Fibroblast of gingiva (primary cell): ENCODE measurements at places on chromosomes 6 and 20.

DNA sequence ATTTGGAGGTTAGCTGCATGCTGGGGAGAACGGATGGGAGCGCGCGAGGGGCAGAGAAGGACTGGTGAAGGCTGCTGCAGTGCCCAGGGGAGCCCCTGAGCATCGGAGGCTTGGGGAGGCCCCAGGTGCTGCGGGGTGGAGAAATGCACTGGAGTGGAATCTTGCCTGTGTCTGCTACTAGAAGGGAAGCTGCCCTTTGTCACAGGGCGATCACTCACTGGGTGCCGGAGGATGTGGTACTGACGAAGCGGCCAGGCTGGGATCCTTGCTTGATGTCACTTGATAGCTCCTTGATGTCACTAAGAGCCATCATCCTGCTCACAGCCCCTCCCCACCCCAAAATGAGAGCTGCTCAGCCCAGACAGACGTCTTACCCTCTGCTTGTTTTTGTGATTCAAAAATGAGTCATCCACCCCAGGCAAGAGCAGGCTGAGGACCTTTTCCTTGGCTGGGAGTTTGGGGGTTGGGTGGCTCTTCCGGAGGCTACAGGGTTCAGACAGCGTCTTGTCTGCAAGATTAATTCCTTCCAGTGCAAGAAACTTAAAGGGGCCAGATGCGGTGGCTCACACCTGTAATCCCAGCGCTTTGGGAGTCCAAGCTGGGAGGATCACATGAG, 62.6 kb upstream of the PMEPA1 start:
- peak; percentile 36 for DNase-seq

GRCh38 chr6:35035481-35036030, 105.6 kb downstream of the TCP11 start:
- no peak for DNase-seq

DNA sequence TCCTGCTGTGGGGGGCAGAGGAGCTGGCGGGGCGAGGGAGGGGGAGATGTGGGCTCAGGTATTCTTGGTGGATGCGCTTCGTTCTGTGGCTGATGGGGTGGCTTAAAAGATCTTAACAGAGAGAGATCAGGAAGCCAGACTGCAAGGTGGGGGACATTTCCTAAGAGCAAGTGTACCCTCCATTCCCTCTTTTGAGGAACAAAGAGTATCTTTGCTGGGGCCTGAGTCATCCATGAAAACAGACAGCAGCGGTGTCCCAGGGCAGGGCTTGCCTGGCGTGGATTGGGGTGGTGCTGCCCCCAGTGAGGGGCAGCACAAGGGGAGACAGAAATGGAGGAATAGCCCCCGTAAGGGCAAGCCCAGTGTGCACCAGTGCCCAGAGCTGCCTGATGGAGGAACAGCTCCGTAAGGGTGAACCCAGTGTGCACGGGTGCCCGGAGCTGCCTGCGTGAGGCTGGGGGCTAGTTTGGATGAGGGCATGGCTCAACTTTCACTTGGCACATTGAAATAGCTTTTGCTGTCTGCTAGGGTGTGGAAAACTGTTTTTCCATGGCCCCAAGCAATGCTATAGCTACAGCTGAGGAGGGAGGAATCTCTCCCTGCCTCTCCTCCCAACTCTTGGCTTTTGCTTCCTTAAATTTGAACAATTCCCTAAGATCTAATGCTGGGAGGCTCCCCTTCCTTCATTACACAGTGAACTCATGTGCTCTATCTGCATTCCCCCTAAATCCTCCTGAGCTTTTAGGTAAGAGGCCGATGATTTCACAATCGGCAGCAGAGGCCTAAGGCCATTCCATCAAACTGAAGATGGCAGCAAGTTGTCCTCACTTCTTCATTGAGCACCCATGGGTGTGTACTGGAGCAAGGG, 12.9 kb downstream of the MAPK13 start:
- no peak for DNase-seq

DNA sequence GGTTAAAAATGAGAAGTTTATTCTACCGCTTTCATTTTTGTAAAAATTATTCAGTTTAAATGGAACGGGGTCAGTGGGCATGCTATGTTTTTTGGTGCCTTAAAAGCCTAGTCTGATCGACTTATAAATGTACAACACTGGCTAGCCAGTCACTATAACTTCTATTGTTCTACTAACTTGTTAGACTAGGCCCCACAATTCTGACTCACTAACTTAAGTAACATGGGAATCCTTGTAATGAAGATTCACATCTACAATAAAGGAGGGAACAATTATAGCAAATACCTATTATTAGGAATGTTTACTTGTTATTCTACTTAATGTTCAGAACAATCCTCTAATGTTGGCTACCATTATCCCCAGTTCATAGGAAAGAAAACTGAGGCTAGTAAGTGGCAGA, 28.5 kb downstream of the REPS1 start:
- no peak for DNase-seq

GRCh38 chr20:32278199-32278643, 770 bp downstream of the KIF3B start:
- DNase-seq: no peak

- no peak for DNase-seq
These were observed 13.7 kb upstream of the RTF2 start for GRCh38 chr20:56454754-56455153.

- DNase-seq: peak; percentile 72
These were observed 1.0 kb upstream of the FBXO5 start for GRCh38 chr6:152983637-152984512.

DNA sequence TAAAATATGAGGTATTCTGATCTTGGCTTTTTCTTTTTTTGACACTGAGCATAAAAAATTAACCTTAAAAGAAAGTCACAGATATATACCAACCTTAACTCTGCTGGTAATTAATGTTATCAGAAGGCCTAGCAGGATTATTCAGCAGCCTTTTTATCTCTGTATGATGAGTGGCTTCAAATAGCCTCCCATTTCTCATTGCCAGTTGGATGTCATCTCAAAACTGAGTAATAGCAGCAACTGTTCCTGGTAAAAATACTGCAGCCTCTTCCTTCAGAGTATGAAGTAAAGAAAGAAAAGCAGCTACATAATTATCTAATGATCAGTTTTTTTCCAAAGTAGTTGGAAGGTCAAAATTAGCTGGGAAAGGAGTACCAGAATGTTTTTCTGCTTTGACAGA, 24.9 kb upstream of the HDGFL1 start:
- no peak for DNase-seq

- DNase-seq: no peak
These were observed 4.3 kb downstream of the BHLHE23 start for GRCh38 chr20:63002511-63002910.

DNA sequence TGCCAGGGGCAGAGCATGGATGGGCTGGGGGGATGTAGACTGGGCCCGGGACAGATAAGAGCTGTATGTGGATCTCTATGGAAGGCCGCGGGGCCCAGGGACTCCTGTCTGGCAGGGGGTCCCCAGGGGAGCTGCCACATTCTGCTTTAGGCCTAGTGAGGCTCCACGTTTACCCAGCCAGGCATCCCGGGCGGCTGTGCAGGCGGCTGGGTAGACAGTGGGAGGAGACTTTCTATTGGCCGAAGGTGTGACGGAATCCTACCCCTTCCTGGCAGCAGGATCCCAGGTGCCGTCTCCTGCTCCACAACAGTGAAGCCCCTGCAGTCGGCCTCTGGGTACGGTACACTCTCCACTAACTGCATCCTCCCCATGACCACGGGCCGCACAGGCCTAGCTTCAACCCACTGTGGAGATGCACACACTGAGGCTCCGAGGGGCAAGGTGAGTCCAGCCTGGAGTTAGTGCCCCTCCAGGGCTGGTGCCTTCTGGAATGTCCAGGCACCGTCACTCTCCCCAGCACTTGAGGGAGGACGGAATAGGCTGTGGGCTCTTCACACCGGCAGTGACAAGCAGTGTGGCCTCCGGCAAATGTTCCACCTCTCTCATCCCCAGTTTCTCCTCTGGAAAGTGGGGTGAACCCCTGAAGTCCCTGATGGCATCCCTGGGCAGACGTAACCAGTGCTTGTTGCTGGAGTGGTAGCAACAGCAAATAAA, 36.8 kb upstream of the ZBP1 start:
- no peak for DNase-seq

- DNase-seq: no peak
These were observed 85.9 kb upstream of the PRND start for GRCh38 chr20:4635781-4636180.

GRCh38 chr6:117444600-117444999, 18.9 kb upstream of the ROS1 start:
- peak; percentile 80 for DNase-seq

GRCh38 chr6:34143884-34144580, 1.9 kb downstream of the GRM4 start:
- no peak for DNase-seq

- no peak for DNase-seq
These were observed 67.4 kb upstream of the FABP7 start for GRCh38 chr6:122712093-122712447.

DNA sequence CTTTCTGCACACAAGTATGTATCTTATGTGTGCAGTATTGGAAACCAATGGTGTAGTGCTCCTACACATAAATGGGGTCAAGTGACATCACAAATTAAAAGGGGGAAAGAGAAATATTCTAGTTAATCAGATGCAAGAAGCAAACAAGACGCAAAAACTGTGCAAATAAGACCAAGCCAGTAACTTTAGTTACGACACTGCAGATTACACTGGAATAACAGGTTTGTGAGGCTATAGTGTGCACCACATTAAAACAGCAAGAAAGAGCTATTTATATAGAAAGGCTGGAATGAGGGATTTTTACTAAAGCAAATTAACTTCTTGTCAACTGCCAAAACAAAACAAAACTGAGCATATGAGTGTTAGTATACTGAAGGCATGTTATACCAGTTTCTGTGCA, 45.8 kb downstream of the NR2E1 start:
- DNase-seq: no peak

DNA sequence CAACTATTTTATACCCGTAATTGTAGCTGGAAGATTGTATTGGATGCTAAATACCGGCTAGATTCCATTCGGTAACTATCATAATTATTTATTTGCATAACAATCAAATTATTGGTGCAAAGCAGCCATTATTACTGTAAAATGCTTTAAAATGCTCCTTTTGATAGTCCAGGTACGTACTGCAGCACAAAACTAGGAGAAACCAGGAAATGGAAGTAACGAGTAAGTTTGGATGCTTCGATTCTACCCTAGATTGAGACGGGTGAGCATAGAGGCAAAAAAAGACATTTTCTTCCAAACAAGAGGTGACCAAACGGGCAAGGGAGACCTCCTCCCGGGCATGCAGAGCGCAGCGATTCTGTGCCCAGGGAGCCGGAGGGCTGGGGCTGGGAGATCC, 469 bp upstream of the XRN2 start:
- no peak for DNase-seq

DNA sequence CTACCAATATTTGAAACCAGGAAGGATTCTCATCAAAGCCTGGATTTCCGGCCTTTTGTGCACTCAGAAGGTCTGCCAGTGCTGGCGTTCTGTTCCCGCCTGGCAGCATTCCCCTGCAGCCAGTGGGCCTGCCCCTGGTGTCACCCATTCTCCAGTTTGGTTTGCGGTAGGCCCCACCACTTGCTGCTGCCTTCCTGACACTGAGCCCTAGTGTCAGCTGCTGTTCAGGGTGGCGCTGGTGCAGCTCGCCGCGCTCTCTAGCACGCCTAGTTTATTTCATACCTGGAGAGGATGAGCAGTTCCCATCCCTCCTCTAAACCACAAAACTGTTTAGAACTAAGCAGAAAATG, 9.5 kb downstream of the NPEPL1 start:
- DNase-seq: no peak

DNA sequence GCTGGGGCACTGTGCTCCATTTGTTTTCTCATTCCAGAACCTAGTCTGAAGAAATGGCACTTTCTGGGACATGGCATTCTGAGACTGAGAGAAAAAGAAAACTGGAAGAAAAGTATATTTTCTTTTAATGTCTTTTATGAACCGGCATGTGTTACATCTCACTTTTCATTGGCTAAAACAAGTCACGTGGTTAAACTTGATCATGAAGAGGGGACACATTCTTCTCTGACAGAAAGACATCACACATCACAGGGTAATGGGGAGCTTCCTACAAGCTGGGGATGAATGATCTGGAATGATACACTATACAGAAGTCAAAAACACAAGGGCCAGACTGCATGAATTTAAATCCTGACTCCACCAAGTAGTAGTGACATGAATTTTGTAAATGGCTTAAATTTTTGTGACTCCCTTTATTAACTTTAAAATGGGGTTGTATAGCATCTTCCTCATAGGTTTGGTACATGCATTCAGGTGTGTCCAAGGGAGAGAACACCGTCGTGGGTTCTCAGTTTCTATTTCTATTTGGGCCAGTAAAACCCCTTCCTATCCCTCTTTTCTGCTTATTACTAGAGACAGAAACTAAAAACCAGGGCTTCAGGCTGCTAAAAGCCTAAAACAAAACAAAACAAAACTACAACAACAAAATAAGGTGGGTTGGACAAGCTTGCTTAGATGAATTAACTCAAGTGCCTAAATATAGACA, 61.7 kb upstream of the GFRAL start:
- DNase-seq: no peak

DNA sequence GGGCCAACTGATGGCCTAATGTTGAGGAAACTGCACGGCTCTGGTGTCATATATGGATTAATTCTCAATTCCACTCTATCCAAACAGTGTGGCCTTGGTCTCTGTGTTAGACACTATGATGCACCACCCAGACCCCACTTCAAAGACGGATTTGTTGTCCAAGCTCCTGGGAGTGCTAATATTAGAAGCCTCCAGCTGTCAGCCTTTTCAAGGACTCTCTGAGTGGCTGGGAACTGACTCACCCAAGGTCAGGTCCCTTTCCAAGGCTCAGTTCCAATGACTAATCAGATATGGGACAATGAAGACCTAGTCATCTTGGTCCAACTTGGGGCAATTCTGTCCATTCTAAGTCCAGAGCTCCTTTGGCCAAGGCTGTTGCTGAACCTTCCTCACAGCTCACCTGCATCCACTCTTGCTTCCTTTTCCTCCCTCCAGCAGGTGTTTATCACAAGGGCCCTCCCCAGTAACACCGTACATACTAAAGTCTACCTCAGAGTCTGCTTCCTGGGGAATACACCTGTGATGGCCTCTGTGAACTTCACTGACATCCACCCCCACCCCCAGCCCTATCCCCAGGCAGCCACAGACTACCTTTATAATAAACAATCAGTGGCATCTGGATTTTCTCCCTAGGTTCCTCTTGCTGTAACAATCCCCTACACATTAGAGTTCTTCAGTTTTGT, 7.2 kb upstream of the IL20RA start:
- no peak for DNase-seq

DNA sequence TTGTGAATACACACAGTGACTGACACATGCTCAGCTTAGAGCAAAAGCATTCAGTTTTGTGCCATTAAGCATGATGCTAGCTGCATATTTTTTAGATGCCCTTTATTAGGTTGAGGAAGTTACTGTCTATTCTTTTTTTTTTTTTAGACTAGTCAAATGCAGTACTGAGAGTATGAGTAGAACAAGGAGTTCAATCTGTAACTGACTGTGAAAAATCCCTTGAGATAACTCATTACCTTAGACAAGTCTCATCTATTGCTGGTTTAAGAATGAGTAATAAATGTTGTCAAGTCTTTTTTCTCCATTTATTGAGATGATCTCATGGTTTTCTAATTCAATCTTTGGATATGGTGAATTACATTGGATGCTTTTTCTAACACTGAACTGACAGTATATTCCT, 23.2 kb downstream of the AHI1 start:
- no peak for DNase-seq
